ENCODE measurements at places on chromosomes 16 and 17.

- DNase-seq = no peak
Observed at GRCh38 chr16:51152691-51153576, 1.9 kb upstream of the SALL1 start.

DNA sequence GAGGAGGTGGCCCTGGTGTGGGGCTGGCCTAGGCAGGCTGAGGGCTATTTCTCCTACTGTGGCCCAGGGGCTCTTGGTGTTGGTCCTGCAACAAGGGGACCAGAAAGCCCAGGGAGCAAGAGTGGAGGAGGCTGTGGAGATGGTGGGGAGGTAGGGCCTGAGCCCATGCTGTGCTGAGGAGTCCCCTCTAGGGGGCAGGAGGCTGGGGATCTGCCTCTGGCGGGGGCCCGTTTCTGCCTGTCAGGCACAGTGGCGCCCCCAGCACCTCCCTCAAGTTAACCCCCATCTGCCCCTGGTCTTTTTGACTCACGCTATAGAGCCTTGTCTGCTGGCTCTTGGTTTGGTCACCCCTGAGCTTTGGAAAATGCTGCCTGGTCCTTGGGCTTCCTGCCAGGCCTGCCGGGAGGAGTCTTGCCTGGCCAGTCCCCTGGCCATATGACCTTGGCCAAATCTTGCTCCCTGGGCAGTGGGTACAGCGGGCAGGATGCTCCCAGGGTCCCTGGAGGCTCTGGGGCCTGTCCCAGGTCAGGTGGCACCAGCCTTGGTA is 5.9 kb downstream of the BAIAP2 start:
- no peak for DNase-seq

DNA sequence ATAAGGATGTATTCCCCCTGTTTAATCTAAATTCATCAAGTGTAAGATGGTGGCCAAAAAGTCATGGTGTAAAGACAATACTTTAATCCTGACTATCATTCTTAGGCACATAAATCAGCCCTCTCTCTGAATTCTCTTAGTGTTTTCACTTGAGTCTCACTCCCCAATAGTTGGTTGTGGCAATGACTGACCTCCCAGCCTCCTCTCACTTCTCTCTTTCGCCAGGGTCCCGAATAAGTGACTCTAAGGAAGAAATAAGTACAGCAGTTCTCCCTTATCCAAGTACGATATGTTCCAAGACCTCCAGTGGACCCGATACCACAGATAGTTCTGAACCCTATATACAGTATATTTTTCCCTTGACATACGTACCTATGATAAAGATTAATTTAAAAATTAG is 335.3 kb downstream of the MAF start:
- DNase-seq = no peak

GRCh38 chr17:46977348-46977747 is 1.7 kb downstream of the RPRML start:
- peak; percentile 49 for DNase-seq

DNA sequence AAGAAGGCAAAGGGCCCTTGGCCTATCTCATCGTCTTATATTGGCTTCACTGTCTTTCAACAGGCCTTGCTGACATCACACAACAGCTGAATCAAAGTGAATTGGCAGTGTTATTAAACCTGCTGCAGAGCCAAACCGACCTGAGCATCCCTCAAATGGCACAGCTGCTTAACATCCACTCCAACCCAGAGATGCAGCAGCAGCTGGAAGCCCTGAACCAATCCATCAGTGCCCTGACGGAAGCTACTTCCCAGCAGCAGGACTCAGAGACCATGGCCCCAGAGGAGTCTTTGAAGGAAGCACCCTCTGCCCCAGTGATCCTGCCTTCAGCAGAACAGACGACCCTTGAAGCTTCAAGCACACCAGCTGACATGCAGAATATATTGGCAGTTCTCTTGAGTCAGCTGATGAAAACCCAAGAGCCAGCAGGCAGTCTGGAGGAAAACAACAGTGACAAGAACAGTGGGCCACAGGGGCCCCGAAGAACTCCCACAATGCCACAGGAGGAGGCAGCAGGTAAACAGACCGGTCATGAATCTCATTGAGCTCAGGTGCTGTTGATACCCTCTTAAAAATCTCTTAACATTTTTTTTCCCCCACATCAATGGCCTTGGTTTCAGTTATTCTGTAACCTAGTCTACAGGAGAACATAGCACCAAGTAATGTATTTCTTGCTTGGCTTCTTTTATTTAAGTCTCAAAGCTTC is 64.7 kb downstream of the CDK12 start:
- no peak for DNase-seq

GRCh38 chr17:14712611-14713021 is 411.7 kb downstream of the HS3ST3B1 start:
- no peak for DNase-seq

GRCh38 chr16:80259290-80259805 is 281.4 kb upstream of the DYNLRB2 start:
- DNase-seq = no peak

- DNase-seq = peak; percentile 76
Observed at GRCh38 chr17:1110862-1111598, 68.8 kb downstream of the ABR start.

GRCh38 chr17:19264268-19264667 is 27.1 kb downstream of the EPN2 start:
- no peak for DNase-seq

GRCh38 chr17:68347380-68347779 is 56.1 kb downstream of the ARSG start:
- DNase-seq = no peak

- DNase-seq = no peak
Observed at GRCh38 chr17:10661437-10661836, 4.3 kb upstream of the MYH3 start.

GRCh38 chr17:73155410-73156165 is 9.2 kb upstream of the SSTR2 start:
- no peak for DNase-seq

- no peak for DNase-seq
Observed at GRCh38 chr17:8580952-8581658, 49.4 kb downstream of the MYH10 start.

GRCh38 chr17:45813048-45813725 is 29.1 kb downstream of the CRHR1 start:
- DNase-seq = no peak

GRCh38 chr17:43132117-43132516 is 7.0 kb upstream of the BRCA1 start:
- DNase-seq = no peak

- DNase-seq = peak; percentile 88
Observed at GRCh38 chr17:19672009-19672750, 23.6 kb downstream of the ALDH3A2 start.

DNA sequence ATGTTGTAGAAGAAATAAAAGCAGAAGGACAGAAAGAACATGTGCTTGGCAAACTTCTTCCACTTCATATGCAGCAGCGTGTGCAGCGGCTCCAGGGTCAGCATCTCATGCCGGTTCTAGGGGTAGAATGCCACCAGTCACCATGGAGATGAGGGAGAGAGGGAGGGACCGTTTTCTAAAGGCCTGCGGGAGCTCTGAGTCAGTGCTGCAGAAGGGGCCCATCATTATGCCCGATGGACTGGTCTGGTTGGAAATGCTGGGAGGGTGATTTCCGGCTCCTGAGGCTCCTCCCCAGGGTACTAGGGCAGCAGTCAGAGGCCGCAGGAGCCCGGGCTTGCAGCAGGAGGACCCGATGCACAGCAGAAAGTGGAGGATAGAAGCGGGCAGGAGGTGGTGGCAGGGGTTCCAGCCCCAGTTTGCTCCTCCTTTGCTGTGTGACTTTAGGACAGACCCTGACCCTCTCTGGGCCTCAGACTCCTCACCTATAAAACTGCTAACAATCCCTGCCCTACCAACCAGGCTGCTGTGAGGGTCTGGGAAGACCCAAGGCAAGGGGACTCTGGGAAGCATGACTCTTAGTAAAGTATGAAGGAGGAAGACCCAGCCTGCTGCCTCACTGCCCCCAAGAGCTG is 28.6 kb downstream of the TRPV3 start:
- DNase-seq = peak; percentile 36

DNA sequence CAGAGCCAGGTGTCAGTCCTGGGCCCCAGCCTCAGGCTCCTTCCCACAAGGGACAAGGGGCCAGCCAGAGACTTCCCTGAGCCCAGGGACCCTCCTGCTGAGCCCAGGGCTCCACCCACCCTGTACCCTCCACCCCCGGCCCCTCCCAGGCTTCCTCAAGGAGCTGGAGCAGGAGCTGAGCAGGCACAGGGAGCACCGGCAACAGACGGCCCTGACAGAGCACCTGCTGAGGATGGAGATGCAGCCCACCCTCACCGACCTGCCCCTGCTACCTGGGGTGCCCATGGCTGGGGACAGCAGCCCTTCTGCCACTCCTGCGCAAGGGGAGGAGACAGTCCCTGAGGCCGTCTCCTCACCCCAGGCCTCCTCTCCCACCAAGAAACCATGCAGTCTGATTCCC is 4.5 kb downstream of the SCRN2 start:
- no peak for DNase-seq

GRCh38 chr16:77938913-77939312 is 83.4 kb upstream of the CLEC3A start:
- no peak for DNase-seq

- peak; percentile 33 for DNase-seq
Observed at GRCh38 chr16:11560701-11561453, 25.8 kb downstream of the LITAF start.

GRCh38 chr16:66947302-66948065 is 12.2 kb downstream of the CES2 start:
- DNase-seq = peak; percentile 94

GRCh38 chr17:17382065-17382459 is 78.9 kb downstream of the NT5M start:
- DNase-seq = no peak

GRCh38 chr17:75346906-75347305 is 57.7 kb upstream of the SLC25A19 start:
- DNase-seq = no peak

- DNase-seq = no peak
Observed at GRCh38 chr17:50100921-50101345, 5.8 kb downstream of the PDK2 start.

DNA sequence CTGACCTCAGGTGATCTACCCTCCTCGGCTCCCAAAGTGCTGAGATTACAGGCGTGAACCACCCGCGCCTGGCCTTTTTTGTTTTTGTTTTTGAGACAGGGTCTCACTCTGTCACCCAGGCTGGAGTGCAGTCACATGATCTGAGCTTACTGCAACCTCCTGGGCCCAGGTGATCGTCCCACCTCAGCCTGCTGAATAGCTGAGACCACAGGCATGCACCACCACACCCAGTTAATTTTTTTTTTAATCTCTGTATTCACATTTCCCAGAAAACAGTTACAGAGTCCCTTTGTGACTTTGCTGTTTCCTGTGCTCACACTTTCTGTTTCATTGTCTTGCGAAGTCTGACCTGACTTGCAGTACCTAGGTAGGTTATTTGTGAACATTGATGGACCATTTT is 2.7 kb downstream of the CLUAP1 start:
- peak; percentile 20 for DNase-seq

- no peak for DNase-seq
Observed at GRCh38 chr17:60656499-60656898, 21.2 kb upstream of the BCAS3 start.

DNA sequence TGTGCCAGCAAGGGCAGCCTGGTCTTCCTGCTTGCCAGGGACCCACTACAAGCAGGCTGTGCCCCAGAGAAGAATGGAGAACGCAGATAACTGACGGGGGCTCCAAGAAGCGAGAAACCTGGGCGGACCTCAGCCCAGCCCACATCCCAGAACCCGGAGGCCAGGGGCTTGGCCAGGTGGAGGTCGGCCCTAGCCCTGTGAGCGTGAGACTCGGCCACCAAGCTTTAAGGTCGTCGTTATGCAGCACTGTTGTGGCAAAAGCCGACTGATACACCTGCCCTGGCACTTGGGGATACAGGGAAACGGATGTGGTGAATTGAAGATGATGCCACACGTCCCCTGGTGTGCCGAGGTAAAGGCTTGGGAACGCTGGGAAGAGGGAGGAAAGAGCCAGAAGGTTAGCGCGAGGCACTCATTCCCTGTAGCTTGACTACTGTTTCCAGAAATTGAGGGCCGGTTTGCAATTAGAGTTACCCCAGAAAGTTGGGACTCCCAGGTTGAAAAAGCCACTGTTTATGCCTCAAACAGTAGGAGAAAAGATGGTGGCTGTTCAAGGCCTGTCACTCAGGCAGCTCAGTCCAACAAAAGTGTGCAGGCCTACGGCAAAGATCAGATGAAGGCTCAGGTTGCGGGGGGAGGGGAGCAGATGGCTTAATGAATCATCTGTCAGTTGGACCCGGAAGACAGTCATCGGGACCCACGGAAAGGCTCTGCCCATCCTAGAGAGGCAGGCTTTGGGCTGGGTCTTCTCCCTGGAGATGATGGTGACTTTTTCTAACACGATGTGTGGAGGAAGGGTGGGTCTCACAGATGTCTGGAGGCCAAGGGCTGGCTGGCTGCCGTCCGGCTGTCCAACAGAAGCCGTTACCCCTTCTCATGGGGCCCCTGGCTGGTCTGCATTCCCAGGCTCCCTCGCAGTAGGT is 45.6 kb upstream of the BAHCC1 start:
- peak; percentile 51 for DNase-seq

- peak; percentile 74 for DNase-seq
Observed at GRCh38 chr16:84117494-84117843, 727 bp upstream of the MBTPS1 start.

- no peak for DNase-seq
Observed at GRCh38 chr16:50964491-50964890, 186.6 kb downstream of the SALL1 start.

DNA sequence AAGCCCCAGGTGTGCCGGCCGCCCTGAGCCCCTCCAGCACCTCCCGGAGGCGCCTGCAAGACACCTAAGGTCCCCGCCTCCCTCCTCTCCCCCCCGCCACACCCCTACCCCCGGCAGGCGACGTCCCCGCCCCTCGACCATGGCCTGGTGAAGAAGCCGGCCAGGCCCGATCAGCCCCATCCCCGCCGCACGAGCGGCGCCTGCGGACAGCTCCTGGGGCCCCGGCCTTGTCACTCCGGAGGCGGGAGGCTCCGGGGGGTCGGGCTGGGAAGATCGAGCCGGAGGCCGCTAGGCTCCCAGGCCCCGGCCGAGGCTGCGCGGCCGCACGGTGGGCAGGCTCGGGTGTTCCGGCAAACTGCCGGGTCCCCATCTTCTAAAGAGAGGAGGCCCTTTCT is 405 bp upstream of the ACE start:
- DNase-seq = no peak

All from small intestine (tissue), 16 donors.